CD4-positive, alpha-beta T cell treated with Interleukin-15 for 1 hour (primary cell): ENCODE measurements at places on chromosomes 6 and 20.

DNA sequence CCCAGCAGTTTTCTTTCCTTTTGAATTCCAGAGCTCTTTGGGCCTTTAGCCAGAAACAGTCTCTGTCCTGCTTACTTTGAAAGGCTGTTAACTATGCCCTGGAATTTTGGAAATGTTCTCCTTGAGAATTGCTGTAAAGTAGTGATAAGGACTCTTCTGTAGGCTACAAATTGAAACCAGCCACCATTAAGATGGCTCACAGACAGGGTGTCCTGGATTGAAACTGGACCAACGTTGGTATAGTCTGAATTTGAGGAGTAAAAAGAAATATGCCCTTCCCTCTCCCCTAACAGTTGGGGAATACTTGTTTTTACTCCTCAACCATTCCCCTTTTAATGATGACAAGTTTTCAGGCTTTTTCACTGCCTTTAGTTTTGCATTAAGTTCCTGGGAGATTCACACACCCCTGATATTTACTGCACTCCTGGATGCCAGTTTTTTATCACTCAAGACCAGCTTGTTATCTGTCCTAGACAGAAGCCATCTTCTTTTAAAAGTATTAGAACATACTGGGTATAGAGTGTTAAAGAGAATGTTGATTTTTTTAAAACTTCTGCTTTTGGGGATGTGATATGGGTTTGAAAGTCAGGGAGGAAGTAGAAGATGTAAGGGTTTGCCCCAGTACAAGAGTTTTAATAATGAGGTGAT, 21.9 kb downstream of the TOP1 start:
- DNase-seq = no peak

DNA sequence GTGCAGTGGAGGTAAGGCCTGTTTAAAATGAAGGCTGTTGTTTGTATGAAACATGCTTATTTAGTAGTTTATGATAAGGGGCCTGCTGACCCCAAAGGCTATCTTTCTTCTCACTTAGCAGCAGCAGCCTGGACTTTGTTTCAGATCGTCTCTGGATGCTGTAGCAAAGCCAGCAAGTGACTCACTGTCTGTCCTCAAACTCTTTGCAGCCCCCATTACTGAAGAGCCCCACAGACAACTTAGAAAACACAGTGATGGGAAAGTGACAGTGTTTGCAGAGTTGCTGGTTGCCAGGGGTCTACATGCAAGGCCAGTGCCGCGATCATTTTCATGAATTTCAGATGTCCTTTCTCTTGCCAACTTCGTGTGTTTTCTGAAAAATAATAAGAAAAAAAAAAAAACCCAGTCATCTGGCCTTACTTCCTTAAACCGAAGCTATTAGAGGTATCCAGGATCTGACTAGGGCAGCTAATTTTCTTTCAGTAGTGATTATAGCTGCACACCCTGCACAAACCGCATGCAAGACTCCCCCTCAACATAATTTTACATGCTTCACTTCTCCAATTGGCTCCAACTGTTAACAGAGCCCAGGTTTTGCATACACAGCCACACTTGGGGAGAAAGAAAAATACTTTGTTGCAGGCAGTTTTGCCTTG, 11.6 kb upstream of the F13A1 start:
- no peak for DNase-seq

DNA sequence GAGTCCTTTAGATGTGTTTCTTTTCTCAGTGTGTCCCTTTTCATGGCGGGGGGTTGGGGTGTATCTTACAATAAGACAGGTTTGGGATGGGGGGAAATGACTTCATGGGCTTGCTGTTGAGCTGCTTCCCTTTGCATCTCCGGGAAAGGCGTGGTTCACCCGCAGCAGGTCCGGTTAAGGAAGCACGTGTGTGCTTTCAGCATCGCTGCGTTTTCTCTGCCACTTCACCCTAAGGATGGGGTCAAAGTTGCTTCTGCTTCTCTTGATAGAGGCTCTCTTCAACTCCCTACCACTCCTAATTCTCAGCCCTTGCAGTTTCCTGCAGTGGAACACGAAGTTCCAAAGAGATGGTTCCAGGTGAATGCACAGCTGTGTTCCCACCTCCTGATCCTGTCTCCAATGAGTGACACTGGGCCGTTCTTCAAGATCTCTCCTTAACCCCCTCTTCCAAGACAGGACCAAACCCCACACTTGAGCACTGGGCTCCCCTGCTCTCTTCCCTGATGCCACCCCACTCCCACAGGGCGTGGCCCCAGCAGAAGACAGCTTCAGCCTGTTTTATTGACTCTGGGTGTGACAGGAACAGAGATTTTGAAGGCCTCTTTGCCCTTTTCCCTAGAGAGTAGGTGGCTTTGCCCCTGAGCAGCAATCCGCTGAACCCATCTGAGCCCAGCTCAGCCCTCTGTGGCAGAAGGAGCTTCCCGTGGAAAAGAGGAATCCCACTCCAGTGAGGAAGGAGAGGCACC, 85.2 kb downstream of the PLEKHG1 start:
- peak; percentile 54 for DNase-seq

- no peak for DNase-seq
Measured at GRCh38 chr6:147390909-147391536, 117.5 kb upstream of the SAMD5 start.

DNA sequence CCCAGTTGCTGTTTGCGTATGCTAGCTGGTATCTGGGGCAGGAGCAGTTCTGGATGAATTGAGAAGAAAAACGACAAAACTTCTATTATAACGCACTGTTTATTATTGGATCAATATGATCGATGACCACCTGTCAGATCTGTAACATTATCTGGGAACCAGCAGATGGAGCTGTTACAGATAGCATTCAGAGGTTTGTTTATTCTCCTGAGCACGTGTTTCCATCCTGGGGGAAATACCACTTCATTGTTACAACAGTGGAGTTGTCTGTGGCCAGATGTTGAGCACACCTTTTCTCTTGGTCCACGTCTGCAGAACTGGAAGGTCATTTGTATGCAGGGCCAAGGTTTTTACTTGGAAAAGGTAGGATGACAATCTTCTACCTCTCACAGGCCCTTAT, 16.0 kb upstream of the NKX2-2 start:
- DNase-seq = no peak

DNA sequence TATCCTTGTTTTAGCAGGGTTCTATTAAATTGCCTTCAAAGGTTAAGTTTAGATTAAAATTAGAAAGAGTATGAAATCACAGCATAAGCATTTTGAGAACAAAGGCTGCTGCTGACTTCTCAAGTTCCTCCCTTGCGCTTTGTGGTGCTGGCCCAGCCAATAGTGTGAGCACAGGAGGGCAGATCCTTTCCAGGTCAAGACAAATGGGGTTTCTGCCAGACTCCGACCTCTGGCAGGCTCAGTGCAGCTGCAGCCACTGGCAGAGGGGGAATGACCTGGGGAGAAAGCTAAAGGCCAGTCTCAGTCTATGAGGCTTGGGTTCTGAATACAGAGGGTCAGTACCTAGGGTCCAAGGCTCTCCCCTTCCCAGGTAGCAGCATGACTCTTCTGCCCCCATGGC, 27.0 kb downstream of the CLIC5 start:
- no peak for DNase-seq
